Activated naive CD8-positive, alpha-beta T cell treated with anti-CD3 and anti-CD28 coated beads, Interleukin-2, amount 10 ng/mL, durations not matched to agents 7 days and 5 days (primary cell): ENCODE measurements at places on chromosomes 6 and 20. TPM values are rescaled to one million over a fixed set of nuclear protein-coding genes. Genes with fewer than 3 reads are reported as not detected.

DNA sequence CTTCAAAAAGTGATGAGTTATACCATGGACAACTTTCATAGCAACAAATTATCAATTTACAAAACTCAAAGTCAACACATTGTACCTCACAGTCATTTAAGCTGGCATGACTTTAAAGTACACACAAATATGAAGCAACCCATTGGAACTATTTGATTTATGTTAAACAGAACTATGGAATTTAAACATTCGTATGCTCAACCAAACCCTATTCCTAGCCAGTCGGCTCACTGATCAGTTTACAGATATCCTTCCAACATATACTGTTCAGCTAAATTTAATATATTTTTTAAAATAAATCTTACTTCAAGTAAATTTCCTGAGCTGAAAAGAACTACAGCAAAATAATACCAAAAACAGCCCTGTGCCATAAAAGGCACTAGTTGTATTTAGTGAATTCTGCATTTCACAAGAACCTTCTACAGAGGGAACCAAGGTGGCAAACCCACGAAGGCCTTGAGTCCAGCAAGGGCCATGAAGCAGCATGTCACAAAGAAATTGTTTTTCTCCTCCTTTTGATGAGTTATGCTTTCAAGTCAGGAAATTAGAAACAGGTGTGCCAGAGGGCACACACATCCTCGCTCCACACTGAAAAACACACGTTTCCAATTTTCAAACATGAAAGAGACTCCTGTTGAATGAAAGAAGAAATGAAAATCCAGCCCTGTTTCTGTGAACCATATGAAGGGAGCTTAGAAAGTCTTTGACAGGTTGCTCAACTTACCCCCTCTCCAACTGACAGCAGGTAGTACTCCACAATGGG, 122.8 kb downstream of the TASP1 start:
- H3K4me3 ChIP-seq, result no peak overlapping the region
- H3K27me3 ChIP-seq, result no peaks in the 10 kb centered on the region
- peaks cover 30% of the 10 kb centered on the region for H3K36me3 ChIP-seq
- DNase-seq, result no peak
- H3K4me1 ChIP-seq, result no peaks in the 10 kb centered on the region
- H3K27ac ChIP-seq, result no peak overlapping the region

DNA sequence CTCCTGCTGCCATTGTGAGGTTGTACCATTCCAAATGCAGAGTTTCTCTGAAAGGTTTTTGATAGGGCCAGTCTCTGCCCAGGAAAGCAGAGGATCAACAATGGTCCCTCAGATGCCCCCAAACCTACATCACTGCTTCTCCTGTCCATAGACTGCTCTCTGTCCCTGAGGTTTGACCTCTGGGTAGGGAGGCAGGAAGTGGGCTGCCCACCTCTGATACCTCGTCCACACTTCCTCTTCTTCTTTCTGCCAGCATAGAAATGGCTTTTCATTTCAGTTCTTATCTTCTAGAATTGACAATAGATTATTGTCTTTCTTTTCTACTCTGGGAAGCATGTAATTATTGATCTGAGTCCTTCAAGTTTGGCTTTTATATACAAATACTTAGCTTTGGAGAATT, 170.6 kb downstream of the TRMT11 start:
- H3K4me1 ChIP-seq, result peaks cover 10% of the 10 kb centered on the region
- H3K27me3 ChIP-seq, result no peaks in the 10 kb centered on the region
- DNase-seq, result no peak
- H3K36me3 ChIP-seq, result no peaks in the 10 kb centered on the region
- H3K4me3 ChIP-seq, result no peak overlapping the region

DNA sequence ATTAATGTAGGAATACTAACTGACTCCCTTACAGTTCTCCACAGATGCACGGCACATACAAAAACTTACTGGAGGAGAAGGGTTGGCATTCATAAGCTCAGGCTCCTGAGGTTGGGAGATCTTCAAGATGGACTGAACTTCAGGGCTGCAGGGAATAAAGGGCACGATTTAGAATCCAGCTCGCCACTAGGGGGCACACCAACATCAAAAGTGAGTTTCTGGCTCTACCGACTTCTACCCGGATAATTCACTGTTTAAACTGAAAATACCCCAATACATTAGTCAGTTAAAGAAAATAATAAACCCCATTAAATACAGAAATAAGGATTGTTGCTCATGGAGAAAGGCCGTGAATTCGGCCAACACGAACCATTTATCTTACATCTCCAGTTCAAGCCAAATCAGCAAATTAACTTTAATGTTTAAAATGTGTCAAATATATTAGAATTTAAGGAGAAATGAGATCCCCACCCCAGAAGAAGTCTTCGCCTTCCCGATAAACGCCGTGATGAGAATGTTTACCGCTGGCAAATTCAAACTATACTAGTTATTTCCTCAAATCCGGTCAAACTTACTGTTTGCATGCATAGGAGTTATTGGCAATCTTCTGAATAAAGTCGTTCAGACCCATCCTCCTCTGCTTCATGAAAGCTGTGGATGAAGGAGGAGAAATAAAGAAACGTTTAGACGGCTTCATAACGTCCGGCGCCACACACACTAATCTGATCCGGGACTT, 121.7 kb upstream of the SLC2A12 start:
- H3K27me3 ChIP-seq, result no peaks in the 10 kb centered on the region
- H3K27ac ChIP-seq, result peak overlapping the region; percentile 98
- peaks cover 55% of the 10 kb centered on the region for H3K4me1 ChIP-seq
- peak; percentile 82 for DNase-seq
- peaks cover 32% of the 10 kb centered on the region for H3K36me3 ChIP-seq
- peak overlapping the region; percentile 99 for H3K4me3 ChIP-seq

DNA sequence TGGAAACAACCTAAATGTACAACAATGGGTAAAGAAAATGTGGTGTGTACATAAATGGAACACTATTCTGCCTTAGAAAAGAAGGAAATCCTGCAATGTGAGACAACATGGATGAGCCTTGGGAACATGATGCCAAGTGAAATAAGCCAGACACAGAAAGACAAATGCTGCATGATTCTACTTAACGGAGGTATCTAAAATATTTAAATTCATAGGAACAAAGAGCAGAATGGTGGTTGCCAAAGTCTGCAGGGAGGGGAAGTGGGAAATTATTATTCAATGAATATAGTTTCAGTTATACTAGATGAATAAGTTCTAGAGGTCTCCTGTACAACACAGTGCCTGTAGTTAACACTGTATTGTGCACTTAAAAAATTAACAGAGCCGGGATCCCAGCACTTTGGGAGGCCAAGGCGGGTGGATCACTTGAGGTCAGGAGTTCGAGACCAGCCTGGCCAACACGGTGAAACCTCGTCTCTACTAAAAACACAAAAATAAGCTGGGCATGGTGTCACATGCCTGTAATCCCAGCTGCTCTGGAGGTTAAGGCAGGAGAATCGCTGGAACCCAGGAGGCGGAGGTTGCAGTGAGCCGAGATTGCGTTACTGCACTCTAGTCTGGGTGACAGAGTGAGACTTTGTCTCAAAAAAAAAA, 71.4 kb upstream of the SNX9 start:
- DNase-seq, result no peak
- no peak overlapping the region for H3K27ac ChIP-seq
- H3K36me3 ChIP-seq, result peaks cover 6% of the 10 kb centered on the region
- H3K4me3 ChIP-seq, result no peak overlapping the region

GRCh38 chr6:88499436-88499835, 333.3 kb upstream of the CNR1 start:
- H3K27me3 ChIP-seq, result no peaks in the 10 kb centered on the region
- no peaks in the 10 kb centered on the region for H3K36me3 ChIP-seq
- H3K4me1 ChIP-seq, result no peaks in the 10 kb centered on the region
- no peak for DNase-seq

- peaks cover 5% of the 10 kb centered on the region for H3K27me3 ChIP-seq
- H3K4me3 ChIP-seq, result no peak overlapping the region
- DNase-seq, result no peak
- no peaks in the 10 kb centered on the region for H3K36me3 ChIP-seq
Measured at GRCh38 chr20:56708991-56709390, 79.9 kb downstream of the TFAP2C start.

- no peak overlapping the region for H3K27ac ChIP-seq
- no peak overlapping the region for H3K4me3 ChIP-seq
- no peaks in the 10 kb centered on the region for H3K36me3 ChIP-seq
Measured at GRCh38 chr6:62035952-62036351, 250.1 kb downstream of the KHDRBS2 start.

GRCh38 chr6:11595903-11596302, 58.4 kb downstream of the TMEM170B start:
- no peak for DNase-seq
- no peak overlapping the region for H3K4me3 ChIP-seq
- H3K27me3 ChIP-seq, result peaks cover 3% of the 10 kb centered on the region
- no peak overlapping the region for H3K27ac ChIP-seq

- no peak overlapping the region for H3K4me3 ChIP-seq
- H3K4me1 ChIP-seq, result peaks cover 2% of the 10 kb centered on the region
- no peak overlapping the region for H3K27ac ChIP-seq
- no peaks in the 10 kb centered on the region for H3K36me3 ChIP-seq
- no peak for DNase-seq
- peaks cover 5% of the 10 kb centered on the region for H3K27me3 ChIP-seq
Measured at GRCh38 chr20:57245997-57246396, 20.4 kb downstream of the BMP7 start.

DNA sequence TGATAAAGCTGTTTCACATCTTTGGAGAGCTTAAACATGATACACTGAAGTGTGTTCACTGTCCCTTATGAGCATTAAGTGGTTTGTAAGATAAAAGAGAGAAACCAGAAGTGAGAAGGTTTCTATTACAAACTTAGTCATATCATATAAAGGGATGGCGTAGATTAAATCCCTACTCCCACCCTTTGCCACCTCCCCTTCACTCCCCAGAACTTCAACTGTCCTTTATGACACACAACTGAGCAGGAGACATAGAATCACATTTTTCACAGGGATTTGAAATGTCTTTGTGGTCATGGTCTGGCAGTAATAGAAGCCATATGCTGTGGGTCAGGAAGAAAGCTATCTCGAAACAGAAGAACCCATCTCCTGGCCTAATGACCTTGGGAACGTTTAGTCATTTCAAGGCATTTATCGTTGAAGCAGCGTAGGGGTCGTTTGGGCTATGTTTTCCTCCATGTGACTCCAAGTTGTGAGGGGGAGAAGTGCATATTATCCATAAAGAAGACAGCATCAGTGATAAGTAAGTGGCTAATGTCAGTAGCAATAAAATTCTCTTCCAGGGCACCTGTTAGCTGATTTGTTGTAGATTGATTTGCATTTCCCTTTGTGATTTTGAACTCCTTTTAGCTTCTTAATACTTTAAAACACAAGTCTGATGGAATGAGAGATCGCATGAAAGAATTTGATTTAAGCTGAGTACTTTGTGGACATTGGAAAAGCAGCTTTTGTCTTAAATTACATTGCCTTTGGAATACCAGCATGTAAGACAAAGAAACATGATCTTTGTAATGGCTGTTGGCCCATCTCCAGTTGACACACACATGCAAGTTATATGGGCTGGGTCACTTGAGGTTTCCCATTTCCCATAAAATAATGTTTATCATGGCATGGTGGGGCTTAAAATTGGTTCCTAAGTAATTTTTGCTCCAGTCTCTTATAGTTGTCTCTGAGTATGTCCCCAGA, 501.5 kb upstream of the FLRT3 start:
- no peak overlapping the region for H3K4me3 ChIP-seq
- H3K4me1 ChIP-seq, result no peaks in the 10 kb centered on the region
- no peak for DNase-seq
- no peaks in the 10 kb centered on the region for H3K36me3 ChIP-seq
- no peaks in the 10 kb centered on the region for H3K27me3 ChIP-seq

The TIAM2 gene
- 5.2 TPM for total RNA-seq

The GUCA1A gene
- not detected for total RNA-seq

The FAM83D gene
- 15.4 TPM for total RNA-seq
